Stimulated activated CD4-positive, alpha-beta T cell treated with anti-CD3 and anti-CD28 coated beads, TNF-alpha, amount 100 ng/mL, for 48 hours (primary cell): ENCODE measurements at places on chromosomes 4 and X.

DNA sequence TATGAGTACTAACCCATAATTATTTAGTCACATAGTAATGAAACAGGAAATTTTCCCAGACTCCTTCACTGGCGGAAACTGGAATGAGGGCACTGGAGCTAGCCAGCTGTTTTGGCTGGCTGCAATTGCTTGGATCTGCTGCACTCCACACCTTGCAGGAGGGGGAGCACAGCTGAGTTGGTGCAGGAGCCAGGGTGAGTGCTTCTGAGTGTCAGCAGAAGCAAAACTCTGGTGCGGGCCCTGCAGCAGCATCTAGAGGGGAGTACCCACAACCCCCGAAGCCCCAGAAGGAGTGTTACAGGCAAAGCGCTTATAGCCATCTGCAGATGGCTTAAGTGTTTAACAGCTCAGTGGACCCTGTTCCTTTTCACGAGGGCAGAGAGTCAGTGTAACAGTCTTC lies 96.1 kb downstream of the RPA4 start:
- DNase-seq, result no peak

DNA sequence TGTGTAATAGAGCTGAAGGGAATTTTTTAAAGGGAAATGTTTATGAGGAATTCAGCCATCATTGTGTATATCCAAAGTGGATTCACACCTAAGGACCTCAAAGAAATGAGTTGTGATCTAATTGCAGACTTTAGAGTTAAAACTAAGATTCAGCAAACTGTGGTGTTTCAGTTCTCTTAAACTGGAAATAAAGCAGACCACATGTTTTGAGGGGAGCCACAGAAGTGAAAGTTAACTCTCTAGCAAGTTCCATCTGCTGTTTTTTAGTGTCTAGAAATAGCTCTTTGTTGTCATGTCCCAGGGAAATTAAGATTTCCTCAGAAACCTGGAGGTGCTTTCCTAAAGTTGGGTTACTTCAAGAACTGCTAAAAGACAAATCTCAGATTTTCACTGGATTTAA lies 97.3 kb upstream of the DDX3X start:
- no peak for DNase-seq

GRCh38 chr4:5954056-5954760 lies 61.3 kb upstream of the CRMP1 start:
- no peak for DNase-seq

DNA sequence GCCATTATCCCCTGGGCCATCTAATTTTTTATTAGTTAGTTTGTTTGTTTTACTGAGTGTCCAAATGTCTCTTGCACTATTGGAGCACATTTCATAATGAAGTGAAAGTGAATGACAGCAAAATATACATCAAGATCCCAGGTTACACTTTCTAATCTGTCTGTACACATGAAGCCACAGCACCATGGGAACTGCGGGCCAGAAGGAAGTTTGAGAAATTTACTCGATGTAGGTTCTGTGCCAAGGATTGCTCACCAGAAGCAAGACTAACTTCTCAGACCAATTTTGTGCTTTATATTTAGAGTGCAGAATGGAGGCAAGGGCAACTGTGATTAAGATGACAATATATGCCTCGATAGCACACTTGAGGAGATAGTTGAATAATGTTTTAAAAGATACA lies 258.0 kb downstream of the COL25A1 start:
- DNase-seq, result no peak

DNA sequence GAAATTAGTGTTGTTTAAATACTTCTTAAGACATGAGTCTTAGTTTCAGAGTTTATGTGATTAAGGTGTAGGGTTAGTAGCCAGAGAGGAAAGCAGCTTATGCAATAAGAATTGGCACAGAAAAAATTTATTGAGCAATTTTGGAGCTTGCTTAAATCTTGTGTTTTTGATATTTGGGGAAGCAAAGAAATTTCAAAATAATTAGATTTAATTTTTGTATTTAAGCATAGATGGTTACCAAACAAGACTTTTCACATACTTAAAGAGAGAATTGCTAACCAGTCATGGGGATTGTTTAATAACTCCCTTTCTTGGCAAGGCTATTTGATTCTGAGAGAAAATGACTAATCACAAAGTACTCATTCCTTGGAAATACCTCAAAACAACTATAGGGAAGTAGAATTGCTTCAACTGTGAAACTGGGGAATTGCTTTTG lies 202.0 kb upstream of the GRID2 start:
- no peak for DNase-seq

DNA sequence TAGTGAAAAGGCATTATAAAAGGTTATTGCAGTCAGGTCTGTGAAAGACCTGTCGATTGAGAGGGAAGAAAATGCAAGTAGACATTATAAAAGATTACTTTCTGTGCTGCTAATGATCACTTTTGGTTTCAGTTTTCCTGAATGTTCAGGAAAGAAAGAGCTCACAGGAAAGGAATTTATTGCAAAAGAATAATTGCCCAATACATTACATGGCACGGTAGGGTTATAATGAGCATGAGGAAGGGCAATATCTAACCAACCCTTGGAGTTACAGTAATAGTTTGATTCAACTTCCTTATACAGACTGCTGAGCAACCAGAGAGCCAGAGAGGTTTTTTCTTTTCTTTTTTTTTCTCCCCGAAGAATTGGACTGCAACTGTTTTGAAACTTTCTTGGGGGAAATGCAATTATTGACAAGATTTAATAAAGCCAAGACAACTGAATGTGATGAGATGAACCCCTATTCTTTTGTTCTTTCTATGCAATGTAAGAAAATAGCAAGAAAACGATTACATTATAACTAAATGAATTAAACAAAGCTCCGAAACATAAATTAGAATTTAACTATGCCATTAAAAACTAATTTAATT lies 247.0 kb downstream of the C4orf33 start:
- DNase-seq, result no peak

GRCh38 chrX:71095033-71095432 lies 618 bp upstream of the FOXO4 start:
- DNase-seq, result no peak

GRCh38 chr4:173855015-173855414 lies 325.0 kb upstream of the HAND2 start:
- DNase-seq, result no peak

- no peak for DNase-seq
Measured at GRCh38 chrX:148540671-148541583, 40.5 kb downstream of the AFF2 start.

GRCh38 chr4:90715242-90715641 lies 588.0 kb downstream of the CCSER1 start:
- DNase-seq, result no peak
